ENCODE measurements at places on chromosomes 12 and 14.

DNA sequence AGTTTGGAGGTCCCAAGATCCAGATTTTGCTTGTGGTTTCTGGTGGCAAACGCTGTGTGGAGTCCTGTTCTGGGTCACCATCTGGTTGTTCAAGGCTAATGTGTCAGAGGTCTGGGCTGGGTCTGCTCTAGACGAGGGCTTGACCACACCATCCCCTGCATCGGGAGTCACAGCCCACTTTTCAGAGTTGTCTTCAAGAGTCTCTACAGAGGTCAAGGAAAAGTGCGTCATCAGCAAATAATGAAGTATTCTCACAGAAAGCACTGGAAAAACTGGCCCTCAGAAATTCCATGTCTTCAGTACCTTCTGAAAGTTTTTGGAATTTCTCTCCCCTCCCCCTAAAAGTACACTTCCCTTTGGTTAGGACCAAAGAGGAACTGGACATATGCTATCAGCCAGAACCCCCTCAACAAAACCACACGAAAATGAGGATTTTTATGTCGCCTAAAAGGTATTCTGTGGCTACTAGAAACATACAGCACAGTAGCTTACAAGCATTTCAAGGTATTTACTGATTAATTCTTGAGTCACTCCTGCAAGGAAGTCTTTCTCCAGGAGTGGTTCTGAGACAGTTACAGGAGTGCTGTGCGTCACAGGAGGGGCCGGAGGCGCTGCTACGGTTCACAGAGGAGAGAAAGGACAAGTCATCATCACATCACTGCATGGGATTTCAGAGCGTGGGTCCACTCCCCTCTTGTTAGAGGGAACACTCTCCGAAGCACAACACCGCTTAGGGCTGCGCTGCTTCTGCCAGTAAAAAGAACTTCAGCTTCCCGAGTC is 35.4 kb downstream of the RAD52 start:
- no peaks in the 10 kb centered on the region for H3K27me3 ChIP-seq
- H3K4me1 ChIP-seq: peaks cover 11% of the 10 kb centered on the region
- no peak for DNase-seq
- H3K4me3 ChIP-seq: no peak overlapping the region

DNA sequence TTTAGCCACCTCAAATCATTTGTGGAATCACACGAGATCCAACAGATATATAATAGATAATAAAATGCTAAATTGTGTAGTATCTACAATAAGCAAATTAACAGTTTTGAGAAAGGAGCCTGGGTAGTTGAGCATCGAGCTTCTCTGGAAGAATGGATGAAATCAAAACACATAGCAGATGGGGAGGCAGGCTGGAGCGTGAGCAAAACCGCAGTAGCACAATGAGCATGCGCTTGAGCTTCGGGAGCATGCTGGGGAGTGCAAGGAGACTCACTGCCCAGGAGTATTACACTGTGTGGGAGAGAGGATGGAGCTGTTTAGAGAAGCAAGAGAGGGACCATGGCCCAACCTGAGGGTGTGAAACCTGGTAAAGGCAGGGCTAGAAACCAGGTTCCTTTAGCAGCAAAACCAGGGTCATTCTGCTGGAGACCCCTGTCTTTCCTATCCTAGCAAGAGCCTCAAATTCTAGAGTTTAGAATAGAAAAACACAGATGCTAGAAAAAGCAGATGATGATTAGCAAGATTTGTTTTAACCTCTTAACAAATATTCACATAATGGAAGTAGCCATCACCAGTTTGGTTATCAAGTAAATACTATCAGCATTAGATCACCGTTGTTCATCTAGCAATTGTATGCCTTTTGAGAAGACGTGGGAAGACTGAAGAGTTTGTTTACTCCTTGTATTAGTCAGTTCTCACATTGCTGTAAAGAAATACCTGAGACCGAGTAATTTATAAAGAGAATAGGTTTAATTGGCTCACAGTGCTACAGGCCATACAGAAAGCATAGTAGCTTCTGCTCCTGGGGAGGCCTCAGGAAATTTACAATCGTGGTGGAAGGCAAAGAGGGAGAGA is 484.8 kb downstream of the EGLN3 start:
- H3K4me1 ChIP-seq: peaks cover 22% of the 10 kb centered on the region
- no peak for DNase-seq
- H3K4me3 ChIP-seq: no peak overlapping the region
- H3K27me3 ChIP-seq: no peaks in the 10 kb centered on the region

GRCh38 chr14:29109589-29109988 is 343.0 kb downstream of the FOXG1 start:
- no peaks in the 10 kb centered on the region for H3K36me3 ChIP-seq
- H3K27me3 ChIP-seq: peaks cover 6% of the 10 kb centered on the region

GRCh38 chr14:48936849-48937248 is 649.3 kb downstream of the RPS29 start:
- peaks cover 5% of the 10 kb centered on the region for H3K4me1 ChIP-seq
- no peak overlapping the region for H3K4me3 ChIP-seq
- H3K27ac ChIP-seq: no peak overlapping the region
- H3K36me3 ChIP-seq: no peaks in the 10 kb centered on the region
- H3K27me3 ChIP-seq: no peaks in the 10 kb centered on the region

- peaks cover 6% of the 10 kb centered on the region for H3K4me1 ChIP-seq
- no peak for DNase-seq
- H3K36me3 ChIP-seq: no peaks in the 10 kb centered on the region
Observed at GRCh38 chr14:38755036-38755435, 348.0 kb downstream of the SEC23A start.

DNA sequence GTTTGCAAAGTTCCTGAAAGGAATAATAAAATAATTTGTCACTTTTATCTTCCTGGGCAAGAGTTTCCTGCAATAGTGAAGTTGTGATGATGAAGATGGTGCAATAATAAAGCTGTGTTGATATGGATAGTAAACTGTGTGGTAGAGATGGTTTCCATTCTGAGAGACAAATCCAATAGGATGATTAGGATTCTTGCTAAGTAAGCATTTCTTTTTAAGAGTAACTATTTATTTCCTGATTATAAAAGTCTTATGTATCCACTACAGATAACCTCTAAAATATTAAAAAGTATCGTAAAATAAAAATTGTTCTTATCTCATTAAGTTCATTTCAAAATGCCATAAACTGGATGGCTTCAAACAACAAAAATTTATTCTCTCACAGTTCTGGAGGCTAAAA is 28.7 kb downstream of the TSPAN11 start:
- H3K36me3 ChIP-seq: peaks cover 27% of the 10 kb centered on the region
- H3K4me1 ChIP-seq: peaks cover 20% of the 10 kb centered on the region
- DNase-seq: no peak
- H3K4me3 ChIP-seq: no peak overlapping the region
- H3K27me3 ChIP-seq: peaks cover 11% of the 10 kb centered on the region

DNA sequence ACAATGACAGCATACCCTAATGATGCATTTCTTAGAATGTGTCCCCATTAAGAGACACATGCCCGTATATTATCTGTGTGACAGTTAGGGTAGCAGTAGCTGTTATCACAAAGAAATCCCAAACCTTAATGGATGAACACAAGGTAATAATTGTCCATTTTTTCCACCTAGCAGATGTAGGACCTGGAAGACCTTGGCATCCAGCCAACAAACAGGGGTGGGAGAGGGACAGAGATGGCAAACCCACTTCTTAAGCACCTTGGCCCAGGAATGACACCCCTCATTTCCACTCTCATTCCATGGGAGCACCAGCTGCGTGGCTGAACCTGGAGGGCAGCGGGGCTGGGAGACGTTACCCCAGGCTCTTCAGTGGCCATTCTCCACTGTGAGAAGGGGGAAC is 679.0 kb downstream of the AACS start:
- no peak overlapping the region for H3K27ac ChIP-seq
- no peaks in the 10 kb centered on the region for H3K4me1 ChIP-seq
- H3K4me3 ChIP-seq: no peak overlapping the region
- DNase-seq: no peak

DNA sequence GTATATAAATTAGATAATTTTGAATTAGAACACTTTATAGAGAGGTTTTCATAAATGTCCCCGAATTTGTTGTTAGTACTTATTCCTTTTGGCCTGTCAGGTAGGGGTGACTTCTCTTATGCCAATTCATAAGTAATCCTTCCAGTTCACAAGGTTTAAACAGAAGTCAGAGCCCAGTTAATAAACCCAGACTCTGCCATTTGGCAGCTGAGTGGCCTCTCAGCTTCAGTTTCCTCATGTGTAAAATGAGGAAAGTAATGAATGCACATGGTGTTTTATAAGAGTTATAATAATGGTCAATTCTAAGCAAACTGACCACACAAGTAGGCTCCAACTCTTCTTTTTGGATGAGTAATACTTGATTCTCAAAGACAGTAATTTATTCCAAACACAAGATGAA is 10.3 kb downstream of the MTERF2 start:
- no peaks in the 10 kb centered on the region for H3K27me3 ChIP-seq
- peaks cover 31% of the 10 kb centered on the region for H3K36me3 ChIP-seq
- no peak for DNase-seq
- no peak overlapping the region for H3K4me3 ChIP-seq
- H3K27ac ChIP-seq: no peak overlapping the region

Data from nephron progenitor cell (in vitro differentiated cells).